Sciatic nerve (tissue), 2 donors: ENCODE measurements at places on chromosomes 7 and 10.

GRCh38 chr10:42477170-42477569 lies 161.2 kb downstream of the ZNF33B start:
- DNase-seq: no peak

GRCh38 chr7:149878523-149878921 lies 4.8 kb downstream of the ATP6V0E2 start:
- DNase-seq: peak; percentile 53

GRCh38 chr10:69455006-69455763 lies 3.9 kb downstream of the TSPAN15 start:
- DNase-seq: no peak

- no peak for DNase-seq
These were observed 18.0 kb downstream of the ZNF746 start for GRCh38 chr7:149479568-149479967.

DNA sequence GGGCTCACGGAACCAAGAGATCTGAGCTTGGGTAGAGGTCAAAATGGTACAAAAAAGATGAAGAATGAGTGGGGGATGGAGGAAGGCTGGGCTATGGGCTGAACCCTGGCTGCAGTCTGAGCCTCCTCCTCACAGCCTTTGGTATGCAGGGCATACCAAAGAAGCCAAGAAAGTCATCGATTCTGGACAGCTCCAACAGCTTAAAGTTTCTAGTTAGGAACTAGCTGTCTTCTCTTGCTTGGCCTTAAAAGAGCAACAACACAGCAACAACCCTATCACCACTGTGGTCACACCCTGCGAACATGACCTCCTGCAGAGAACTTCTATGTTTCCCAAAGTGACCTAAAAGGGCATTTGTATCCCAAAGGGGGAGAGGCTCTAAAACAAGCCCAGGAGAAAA lies 126.1 kb upstream of the EFCAB10 start:
- DNase-seq: no peak

DNA sequence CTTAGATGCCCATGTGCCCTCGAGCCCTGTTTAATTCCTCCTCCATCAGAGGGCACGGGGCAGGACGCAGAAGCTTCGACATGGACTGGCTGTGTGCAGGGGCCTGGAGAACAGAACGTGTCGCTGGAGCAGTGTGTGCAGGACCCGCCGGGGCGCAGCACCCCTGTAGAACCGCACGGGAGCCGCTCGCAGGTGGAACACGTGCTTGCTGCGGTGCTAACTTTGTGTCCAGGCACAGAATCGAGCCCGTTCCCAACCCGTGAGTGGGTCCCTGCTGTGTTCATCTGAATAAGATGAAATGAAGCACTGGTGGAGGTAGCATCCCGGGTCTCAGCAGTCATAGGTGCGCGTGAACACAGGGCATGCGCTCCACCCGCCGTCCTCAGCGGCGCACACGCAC lies 116.9 kb downstream of the WDR37 start:
- peak; percentile 33 for DNase-seq

GRCh38 chr10:91924212-91925021 lies 847 bp downstream of the BTAF1 start:
- no peak for DNase-seq

DNA sequence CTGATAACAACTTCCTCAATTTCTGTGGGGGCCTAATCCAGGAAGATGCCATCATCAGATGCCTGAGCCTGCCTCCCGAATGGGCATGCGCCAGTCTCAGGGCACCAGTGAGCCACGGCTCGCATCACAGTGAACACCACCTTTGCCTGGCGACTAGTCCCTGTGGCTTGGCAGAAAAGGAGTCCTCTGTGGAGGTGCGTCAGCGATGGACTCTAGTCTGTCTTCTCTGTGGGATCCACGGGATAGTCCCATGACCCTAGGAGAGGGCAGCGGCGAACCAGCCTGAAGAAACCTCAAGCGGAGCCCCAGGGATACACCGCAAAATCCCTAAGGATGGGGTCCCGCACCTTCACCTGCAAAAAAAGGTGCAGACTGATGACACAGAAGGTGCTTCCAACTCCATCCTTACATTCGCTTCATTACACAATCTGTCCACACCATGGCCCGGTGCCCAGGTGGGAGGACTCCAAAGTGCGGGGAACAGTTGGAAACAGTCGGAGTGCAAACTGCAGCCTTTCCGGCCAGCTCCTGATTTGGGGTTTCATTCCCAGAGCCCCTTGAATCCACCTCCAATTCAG lies 35.1 kb upstream of the ZNF273 start:
- DNase-seq: no peak

DNA sequence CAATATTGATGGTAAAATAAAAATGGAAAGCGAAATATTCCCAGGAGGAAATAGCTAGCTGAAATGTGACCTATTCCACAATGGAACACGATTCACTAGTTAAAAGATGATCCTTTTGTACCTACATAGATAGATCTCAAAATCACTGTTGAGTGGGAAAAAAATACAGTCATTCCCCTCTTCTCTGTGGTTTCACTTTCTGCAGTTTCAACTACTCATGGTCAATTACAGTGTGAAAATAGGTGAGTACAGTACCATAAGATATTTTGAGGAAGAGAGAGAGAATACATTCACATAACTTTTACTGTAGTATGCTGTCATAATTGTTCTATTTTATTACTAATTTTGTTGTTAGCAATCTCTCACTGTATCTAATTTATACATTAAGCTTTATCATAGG lies 56.0 kb upstream of the COL13A1 start:
- no peak for DNase-seq

DNA sequence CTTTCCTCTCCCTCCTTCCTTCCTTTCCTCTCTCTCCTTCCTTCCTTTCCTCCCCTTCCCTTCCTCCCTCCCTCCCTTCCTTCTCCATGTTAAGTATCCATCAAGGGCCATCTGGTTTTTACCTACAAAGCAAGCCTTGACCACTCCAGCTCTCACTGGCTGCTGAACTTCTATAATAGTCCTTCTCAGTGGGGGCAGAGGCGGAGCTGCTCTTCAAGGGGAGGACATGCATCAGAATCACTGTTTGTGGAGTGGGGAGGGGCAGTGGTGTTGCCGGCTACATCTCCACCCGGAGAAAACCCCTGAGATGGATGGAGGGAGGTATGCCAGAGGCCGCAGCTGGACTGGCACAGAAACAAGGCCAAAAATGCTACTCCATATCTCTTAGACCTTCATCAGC lies 25.9 kb downstream of the LAMB1 start:
- no peak for DNase-seq

DNA sequence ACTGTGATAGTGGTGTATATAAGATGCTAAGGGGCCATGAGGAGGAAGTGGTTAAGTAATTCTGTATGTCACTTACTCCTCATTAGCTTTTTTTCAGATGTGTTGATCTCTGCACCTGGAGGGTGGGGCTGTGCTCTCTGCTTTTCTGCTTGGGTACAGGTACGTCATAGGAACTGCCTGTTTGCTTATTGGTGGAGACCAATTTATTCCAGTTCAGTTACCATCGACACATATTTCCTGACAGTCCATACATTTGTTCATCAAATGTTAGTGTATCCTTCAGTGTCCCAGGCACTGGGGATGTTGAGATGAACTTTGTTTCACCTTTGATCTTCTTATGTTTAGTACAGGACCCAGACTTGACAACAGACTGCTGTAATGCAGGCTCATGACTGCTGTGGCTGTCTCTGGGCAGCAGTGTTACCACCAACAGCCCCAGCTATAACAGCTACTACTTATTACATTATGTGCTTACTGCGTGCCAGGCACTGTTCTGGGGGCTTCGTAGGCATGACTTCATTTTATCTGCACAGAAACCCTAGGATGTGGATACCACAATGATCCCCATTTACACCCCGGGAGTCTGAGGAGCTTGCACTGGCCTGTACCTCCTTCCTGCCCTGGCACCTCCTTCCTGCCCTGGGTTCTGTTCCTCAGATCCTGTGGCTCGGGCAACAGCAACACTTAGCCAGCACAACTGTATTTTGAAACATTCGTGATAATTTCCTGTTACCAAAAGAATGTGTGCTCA lies 87.4 kb downstream of the BUB3 start:
- DNase-seq: no peak

GRCh38 chr7:41198502-41198901 lies 504.4 kb downstream of the INHBA start:
- no peak for DNase-seq

- no peak for DNase-seq
These were observed 40.6 kb upstream of the AOAH start for GRCh38 chr7:36764929-36765328.

- no peak for DNase-seq
These were observed 19.0 kb upstream of the MGMT start for GRCh38 chr10:129448086-129448485.

DNA sequence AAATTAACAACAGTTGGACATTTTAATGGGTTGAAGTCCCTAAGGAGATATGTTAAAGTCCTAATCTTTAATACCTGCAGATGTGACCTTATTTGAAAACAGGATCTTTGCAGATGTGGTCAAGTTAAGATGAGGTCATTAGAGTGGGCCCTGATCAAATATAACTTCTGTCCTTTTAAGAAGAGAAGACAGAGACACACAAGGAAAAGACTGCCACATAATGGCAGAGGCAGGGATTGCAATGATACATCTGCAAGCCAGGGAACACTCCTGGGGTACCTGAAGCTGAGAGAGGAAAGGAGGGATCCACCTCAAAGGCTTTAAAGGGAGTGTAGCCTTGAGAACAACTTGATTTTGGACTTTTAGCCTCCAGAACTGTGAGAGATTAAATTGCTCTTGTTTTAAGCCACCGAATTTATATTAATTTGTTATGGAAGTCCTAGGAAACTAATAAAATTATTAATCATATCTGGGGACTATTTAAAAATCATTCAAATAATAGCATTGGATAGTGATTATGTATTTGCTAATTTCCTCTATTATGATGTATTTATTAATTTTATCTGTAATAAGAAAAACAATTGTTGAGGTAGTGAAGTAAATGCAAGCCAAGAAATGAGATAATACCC lies 700.0 kb upstream of the PCDH15 start:
- DNase-seq: no peak

- DNase-seq: no peak
These were observed 116.4 kb downstream of the TCERG1L start for GRCh38 chr10:131195116-131195515.

DNA sequence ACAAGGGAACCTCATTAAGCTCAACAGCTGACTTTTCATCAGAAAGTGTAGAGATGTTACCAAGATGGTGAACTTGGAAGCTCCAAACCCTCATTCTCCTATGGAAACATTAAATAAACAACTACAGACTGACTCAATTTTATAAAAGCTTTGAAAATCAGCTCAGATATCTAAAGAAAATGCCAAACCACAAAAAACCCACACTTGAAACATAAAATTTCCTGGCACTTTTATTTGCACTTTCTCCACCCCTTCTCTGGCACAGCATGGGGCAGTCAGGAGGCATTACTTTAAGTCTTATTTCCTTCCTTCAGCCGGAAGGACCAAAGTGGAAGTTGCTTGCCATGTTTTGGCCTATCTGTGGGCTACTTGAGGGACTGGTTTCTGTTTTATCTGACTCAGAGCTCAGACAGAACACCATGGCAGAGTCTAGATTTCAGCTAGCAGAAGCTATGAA lies 114.7 kb downstream of the ODAD2 start:
- DNase-seq: no peak

DNA sequence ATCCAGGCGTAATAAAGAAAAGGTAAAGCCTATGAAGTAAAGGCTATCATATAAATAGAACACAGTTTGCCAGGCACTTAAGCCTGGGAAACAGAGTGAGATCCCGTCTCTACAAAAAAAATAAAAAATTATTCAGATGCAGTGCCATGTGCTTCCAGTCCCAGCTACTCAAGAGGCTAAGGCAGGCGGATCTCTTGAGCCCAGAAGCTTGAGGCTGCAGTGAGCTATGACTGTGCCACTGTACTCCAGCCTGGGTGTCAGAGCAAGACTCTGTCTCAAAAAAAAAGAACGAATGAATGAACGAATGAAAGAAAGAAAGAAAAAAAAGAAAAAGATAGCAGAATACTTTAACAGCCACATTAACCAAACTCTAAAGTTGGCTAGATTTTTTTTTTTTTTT lies 67.2 kb upstream of the MRLN start:
- DNase-seq: no peak

- no peak for DNase-seq
These were observed 44.4 kb downstream of the DNAH11 start for GRCh38 chr7:21587139-21587784.

GRCh38 chr10:73850863-73851461 lies 23.4 kb downstream of the CAMK2G start:
- DNase-seq: no peak

GRCh38 chr7:105782391-105783042 lies 93.9 kb downstream of the ATXN7L1 start:
- no peak for DNase-seq

GRCh38 chr7:100091411-100092181 lies 2.8 kb downstream of the COPS6 start:
- no peak for DNase-seq

DNA sequence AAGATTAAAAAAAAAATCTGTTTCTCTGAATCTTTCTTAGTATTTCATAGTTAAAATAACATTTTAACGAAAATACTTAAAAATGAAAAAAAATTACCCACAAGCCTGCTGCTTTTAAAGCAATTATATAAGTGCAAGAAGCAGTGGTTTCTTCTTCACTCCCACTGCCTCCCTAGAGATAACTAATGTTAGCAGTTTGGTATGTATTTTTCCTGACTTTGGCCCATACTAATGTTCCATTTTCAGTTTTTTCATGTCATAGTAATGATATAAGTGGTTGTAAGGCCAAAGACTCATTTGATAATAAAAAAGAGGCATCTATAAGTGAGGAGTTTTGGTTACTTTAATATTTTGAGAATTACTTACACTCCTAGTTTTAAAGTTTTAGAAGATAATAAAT lies 24.3 kb upstream of the LAMB1 start:
- DNase-seq: no peak

DNA sequence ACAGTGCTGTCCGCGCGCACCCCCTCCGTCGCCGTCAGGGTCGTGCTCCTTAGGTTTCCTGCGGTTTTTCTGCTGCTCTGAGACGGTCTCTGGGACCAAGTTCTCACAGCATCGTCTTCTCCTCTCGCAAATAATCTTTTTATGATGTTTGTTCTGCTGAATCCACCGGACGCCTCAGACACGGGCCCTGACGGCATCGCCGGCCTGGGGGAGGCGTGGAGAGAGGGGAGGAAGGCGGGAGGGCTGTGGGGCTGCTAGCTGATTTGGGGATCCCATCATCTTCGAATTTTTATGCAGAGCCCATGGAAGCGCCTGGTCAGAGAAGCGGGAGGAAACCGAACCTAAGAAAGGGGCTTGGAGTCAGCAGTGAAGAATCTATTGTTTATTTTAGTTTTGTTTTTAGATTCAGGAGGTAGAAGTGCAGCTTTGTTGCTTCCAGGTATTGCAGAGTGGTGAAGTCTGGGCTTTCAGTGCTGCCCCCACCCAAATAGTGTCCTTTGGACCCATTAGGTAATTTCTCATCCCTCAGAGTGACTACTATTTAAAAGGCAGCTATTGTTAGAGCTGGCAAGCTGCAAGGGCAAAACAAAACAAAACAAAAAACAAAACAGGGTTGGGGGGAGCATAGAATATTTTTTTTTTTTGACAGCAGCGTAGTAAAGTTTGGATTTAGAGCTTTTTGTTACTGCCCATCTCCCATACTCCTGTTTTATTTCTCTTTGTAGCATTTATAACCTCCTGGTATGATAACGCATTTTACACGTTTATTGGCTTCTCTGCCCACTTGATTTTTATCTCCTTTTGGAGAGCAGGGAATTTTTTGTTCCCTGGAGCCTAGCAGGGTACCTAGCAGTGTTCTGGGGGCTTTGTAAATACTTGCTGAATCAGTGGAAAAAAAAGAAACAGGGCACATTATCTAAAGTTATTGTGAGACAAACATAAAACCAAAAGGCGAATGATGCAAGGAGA lies 92.6 kb downstream of the SPAG6 start:
- peak; percentile 74 for DNase-seq
